Endothelial cell of umbilical vein (primary cell): ENCODE measurements at places on chromosomes 4 and X.

DNA sequence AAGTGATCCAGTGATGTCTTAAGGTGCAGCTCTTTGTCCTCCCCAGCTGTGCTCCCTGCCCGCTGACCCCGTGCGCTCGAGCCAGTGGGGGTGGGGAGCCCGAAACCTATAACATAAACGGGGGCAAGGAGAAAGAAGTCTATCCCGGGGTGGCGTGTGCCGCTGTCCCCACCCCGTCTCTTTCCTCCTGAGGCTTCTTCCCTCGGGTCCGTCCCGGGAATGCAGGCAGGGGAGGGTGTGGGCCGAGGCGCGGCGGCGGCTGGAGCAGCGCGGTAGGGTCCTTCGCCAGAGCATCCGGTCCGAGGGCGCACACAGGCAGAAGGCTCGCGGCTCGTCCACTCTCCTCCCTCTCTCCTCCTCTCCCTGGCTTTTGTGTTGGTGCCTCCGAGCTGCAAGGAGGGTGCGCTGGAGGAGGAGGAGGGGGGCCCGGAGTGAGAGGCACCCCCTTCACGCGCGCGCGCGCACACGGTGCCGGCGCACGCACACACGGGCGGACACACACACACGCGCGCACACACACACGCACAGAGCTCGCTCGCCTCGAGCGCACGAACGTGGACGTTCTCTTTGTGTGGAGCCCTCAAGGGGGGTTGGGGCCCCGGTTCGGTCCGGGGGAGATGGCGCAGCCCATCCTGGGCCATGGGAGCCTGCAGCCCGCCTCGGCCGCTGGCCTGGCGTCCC lies at the start of gene RAB33A:
TSS of gene RAB33A (plus strand) at position 517 of the 681 bp plus-strand sequence. CDS start at position 618, 101 bp downstream.
- H3K4me1 ChIP-seq, result peaks cover 33% of the 10 kb centered on the region
- H3K36me3 ChIP-seq, result no peaks in the 10 kb centered on the region
- no peaks in the 10 kb centered on the region for H3K27me3 ChIP-seq
- no peak for DNase-seq
- H3K27ac ChIP-seq, result no peak within 1 kb of the TSS

GRCh38 chr4:47945930-47946726 lies 31.7 kb upstream of the NFXL1 start:
- no peaks in the 10 kb centered on the region for H3K4me1 ChIP-seq
- no peaks in the 10 kb centered on the region for H3K36me3 ChIP-seq
- H3K27me3 ChIP-seq, result peaks cover 3% of the 10 kb centered on the region

DNA sequence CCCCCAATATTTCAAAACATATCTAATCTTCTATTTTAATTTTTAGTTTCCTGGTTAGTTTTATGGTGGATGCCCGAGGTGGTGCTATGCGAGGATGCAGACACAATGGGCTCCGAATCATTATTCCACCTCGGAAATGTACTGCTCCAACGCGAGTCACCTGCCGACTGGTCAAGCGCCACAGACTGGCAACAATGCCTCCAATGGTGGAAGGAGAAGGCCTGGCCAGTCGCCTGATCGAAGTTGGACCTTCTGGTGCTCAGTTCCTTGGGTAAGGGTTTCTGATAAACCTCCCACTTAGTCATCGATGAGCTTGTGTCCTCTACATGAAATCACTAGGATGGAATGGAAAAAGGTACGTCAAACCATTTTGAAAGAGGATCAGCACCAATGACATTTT lies 280.7 kb downstream of the ANK2 start:
- no peaks in the 10 kb centered on the region for H3K4me1 ChIP-seq
- no peak overlapping the region for H3K4me3 ChIP-seq
- H3K27ac ChIP-seq, result no peak overlapping the region
- H3K27me3 ChIP-seq, result no peaks in the 10 kb centered on the region
- no peaks in the 10 kb centered on the region for H3K36me3 ChIP-seq

GRCh38 chr4:22190855-22191254 lies 242.3 kb upstream of the KCNIP4 start:
- no peaks in the 10 kb centered on the region for H3K36me3 ChIP-seq
- H3K4me3 ChIP-seq, result no peak overlapping the region
- H3K27ac ChIP-seq, result no peak overlapping the region
- DNase-seq, result no peak

- no peak for DNase-seq
- no peaks in the 10 kb centered on the region for H3K4me1 ChIP-seq
- H3K4me3 ChIP-seq, result no peak overlapping the region
- H3K36me3 ChIP-seq, result no peaks in the 10 kb centered on the region
- H3K27me3 ChIP-seq, result no peaks in the 10 kb centered on the region
These were observed 177.3 kb downstream of the ARHGAP10 start for GRCh38 chr4:147909225-147909624.

GRCh38 chr4:148770377-148770776 lies 328.2 kb upstream of the NR3C2 start:
- no peak overlapping the region for H3K4me3 ChIP-seq
- no peaks in the 10 kb centered on the region for H3K36me3 ChIP-seq
- H3K27me3 ChIP-seq, result no peaks in the 10 kb centered on the region
- no peaks in the 10 kb centered on the region for H3K4me1 ChIP-seq

- H3K4me1 ChIP-seq, result no peaks in the 10 kb centered on the region
- no peak overlapping the region for H3K4me3 ChIP-seq
- DNase-seq, result no peak
- H3K27ac ChIP-seq, result no peak overlapping the region
- H3K27me3 ChIP-seq, result no peaks in the 10 kb centered on the region
- no peaks in the 10 kb centered on the region for H3K36me3 ChIP-seq
These were observed 246.2 kb downstream of the SCFD2 start for GRCh38 chr4:53119680-53120079.

GRCh38 chr4:123397144-123398065 lies 810 bp downstream of the SPRY1 start:
- peaks cover 15% of the 10 kb centered on the region for H3K4me1 ChIP-seq
- no peaks in the 10 kb centered on the region for H3K27me3 ChIP-seq
- peaks cover 8% of the 10 kb centered on the region for H3K36me3 ChIP-seq
- DNase-seq, result peak; percentile 73
- H3K4me3 ChIP-seq, result peak overlapping the region; percentile 49

DNA sequence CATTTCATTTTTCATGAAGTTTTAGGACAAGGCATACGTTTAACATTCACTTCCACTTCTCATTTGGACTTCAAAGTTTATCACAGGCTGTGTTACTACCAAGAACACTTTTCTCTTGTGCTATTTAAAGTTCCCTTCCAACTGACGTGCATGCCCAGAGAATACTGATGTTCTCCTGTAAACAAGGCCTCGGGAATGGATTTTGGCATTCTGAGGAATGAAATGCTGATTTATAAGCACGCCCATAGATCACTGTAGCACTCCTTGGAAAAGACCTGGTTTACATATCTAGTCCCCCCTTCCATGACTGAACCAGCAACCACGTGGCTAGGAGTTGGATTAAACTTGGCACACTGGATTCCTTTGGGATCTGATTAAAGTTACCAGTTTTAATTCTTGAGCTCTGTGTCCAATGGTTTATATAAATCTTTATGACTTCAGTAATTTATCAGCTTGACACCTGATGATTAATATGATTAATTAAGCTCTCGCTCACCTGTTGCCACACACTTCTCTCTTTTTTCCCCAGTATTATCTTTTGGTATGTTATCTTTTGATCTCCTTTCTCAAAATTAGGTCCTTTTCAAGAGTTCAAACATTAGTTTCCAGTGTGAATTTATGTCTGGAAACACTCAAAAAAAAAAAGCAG lies 122.4 kb upstream of the HAND2 start:
- H3K27ac ChIP-seq, result no peak overlapping the region
- H3K36me3 ChIP-seq, result no peaks in the 10 kb centered on the region
- no peak overlapping the region for H3K4me3 ChIP-seq
- no peak for DNase-seq
- no peaks in the 10 kb centered on the region for H3K27me3 ChIP-seq

DNA sequence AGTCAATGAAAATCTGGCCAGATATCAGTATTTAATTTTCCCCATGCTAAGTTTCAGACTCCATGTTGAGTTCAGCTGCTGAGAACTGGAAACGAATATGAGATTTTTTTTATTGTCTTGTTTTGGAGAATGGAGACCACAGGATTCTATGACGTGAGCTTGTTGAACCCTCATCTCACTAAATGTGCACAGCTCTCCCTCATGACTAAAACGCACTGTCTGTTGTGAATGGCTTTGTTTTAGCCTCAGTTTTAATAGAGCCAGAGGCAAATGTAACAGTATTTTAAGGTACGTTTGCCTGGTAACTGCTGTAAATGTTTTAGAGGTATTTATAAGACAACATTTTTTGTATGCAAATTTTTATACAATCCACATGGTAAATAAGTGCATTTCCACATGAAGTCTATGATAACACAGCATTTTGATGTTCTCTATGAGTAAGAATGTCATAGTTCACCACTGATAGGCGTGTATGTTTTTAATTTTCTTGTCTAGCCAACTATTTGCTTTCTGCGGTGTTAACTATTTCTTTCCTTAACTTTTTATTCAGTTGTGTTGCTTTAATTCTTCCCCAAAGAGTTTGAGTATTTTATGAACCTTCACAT lies 1159.3 kb upstream of the TENM3 start:
- no peaks in the 10 kb centered on the region for H3K36me3 ChIP-seq
- no peaks in the 10 kb centered on the region for H3K4me1 ChIP-seq
- no peak overlapping the region for H3K4me3 ChIP-seq
- no peaks in the 10 kb centered on the region for H3K27me3 ChIP-seq
- no peak overlapping the region for H3K27ac ChIP-seq

DNA sequence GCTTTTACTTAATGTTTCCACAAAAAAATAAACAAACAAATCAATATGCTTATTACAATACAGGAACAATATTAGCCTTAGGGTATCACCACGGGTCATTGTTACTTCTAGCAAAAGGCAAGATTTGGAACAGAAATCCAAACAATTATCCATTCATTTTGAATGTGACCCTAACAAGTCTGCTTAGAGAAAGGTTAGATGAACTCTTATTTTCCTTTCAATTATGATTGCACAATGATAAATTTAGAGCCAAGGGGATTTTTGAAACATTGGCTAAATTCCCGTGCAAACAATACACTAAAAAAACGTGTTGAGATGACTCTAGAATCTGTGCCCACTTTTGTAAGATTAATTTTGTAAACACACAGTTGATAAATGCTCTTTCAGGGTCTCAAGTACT lies 474.7 kb downstream of the PCDH7 start:
- no peak overlapping the region for H3K4me3 ChIP-seq
- no peaks in the 10 kb centered on the region for H3K4me1 ChIP-seq
- no peaks in the 10 kb centered on the region for H3K27me3 ChIP-seq
- DNase-seq, result peak; percentile 85

GRCh38 chrX:129540722-129541184 lies 694 bp downstream of the OCRL start:
- H3K4me1 ChIP-seq, result peaks cover 10% of the 10 kb centered on the region
- H3K27ac ChIP-seq, result no peak overlapping the region
- peak overlapping the region; percentile 55 for H3K4me3 ChIP-seq

- H3K4me1 ChIP-seq, result no peaks in the 10 kb centered on the region
- DNase-seq, result no peak
- no peak overlapping the region for H3K27ac ChIP-seq
- no peak overlapping the region for H3K4me3 ChIP-seq
These were observed 1303.5 kb downstream of the RAPGEF2 start for GRCh38 chr4:160406263-160406825.
